ENCODE measurements at places on chromosomes 12 and 14. TPM values are rescaled to one million over a fixed set of nuclear protein-coding genes. Genes with fewer than 3 reads are reported as not detected.

Gene IRF9
- total RNA-seq, result 218 TPM

Gene CCDC196
- not detected for total RNA-seq

Gene GPR162
- 5.1 TPM for total RNA-seq

Gene ALDH1L2
- total RNA-seq, result 4.1 TPM

Gene TMBIM4
- total RNA-seq, result 257 TPM

Gene TOMM20L
- total RNA-seq, result not detected

Gene CCDC175
- 0.86 TPM for total RNA-seq

- no peak overlapping the region for H3K27ac ChIP-seq
- no peaks in the 10 kb centered on the region for H3K27me3 ChIP-seq
- DNase-seq, result no peak
- H3K36me3 ChIP-seq, result no peaks in the 10 kb centered on the region
Measured at GRCh38 chr12:46152456-46152855, 116.4 kb downstream of the SLC38A1 start.

GRCh38 chr12:82857911-82858533 is 171.3 kb downstream of the TMTC2 start:
- H3K27me3 ChIP-seq, result no peaks in the 10 kb centered on the region
- DNase-seq, result no peak
- no peaks in the 10 kb centered on the region for H3K4me1 ChIP-seq
- no peak overlapping the region for H3K4me3 ChIP-seq

DNA sequence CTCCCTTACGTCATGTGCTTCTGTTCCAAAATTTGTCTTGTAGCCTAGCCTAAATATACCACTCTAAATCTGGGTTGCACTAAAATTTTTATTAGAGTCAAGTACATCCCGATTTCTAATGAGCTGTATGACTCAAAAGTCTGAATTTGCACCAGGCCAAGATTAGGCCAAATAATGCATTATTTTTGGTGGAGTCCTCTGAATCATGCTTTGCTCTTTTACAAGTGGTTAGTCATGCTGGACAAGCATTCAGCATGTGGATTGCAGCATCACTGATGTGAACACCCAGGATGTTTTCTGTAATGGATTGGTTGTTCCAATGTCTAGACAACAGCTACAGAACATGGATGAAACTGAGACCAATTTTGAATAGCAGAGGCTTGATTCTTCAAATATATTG is 23.7 kb downstream of the HEBP1 start:
- H3K4me1 ChIP-seq, result peaks cover 18% of the 10 kb centered on the region
- no peak overlapping the region for H3K4me3 ChIP-seq
- H3K36me3 ChIP-seq, result no peaks in the 10 kb centered on the region
- DNase-seq, result no peak
- H3K27me3 ChIP-seq, result no peaks in the 10 kb centered on the region

- no peaks in the 10 kb centered on the region for H3K27me3 ChIP-seq
- peak overlapping the region; percentile 38 for H3K27ac ChIP-seq
- H3K36me3 ChIP-seq, result no peaks in the 10 kb centered on the region
- H3K4me1 ChIP-seq, result no peaks in the 10 kb centered on the region
- no peak overlapping the region for H3K4me3 ChIP-seq
Measured at GRCh38 chr12:40012711-40013110, 93.2 kb downstream of the SLC2A13 start.

DNA sequence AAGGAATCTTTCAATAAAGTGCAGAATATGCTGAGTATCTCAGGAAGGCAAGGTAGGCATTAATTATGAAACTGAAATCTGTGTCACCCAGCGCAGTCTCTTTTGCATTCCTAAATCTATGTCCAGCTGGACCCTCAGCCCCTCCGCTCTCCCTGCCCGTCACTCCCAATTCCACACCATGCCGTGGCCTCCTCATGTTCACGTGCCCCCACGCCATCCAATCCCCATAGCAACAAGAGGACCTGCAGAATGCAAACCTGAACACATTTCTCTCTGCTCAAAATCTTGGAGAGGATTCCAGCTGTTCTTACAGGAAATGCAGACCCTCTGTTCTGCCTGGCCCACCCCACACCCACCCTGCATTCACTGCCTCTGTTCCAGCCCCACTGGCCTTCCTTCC is 35.3 kb downstream of the KDM2B start:
- H3K27ac ChIP-seq, result no peak overlapping the region
- no peaks in the 10 kb centered on the region for H3K27me3 ChIP-seq
- no peak overlapping the region for H3K4me3 ChIP-seq
- peaks cover 15% of the 10 kb centered on the region for H3K4me1 ChIP-seq

- H3K4me3 ChIP-seq, result no peak overlapping the region
- H3K4me1 ChIP-seq, result peaks cover 31% of the 10 kb centered on the region
- no peaks in the 10 kb centered on the region for H3K36me3 ChIP-seq
- DNase-seq, result no peak
- peak overlapping the region; percentile 93 for H3K27ac ChIP-seq
Measured at GRCh38 chr12:52010692-52011601, 4.2 kb downstream of the TAMALIN start.

- no peaks in the 10 kb centered on the region for H3K27me3 ChIP-seq
- peaks cover 64% of the 10 kb centered on the region for H3K4me1 ChIP-seq
- H3K4me3 ChIP-seq, result no peak overlapping the region
- H3K36me3 ChIP-seq, result peaks cover 47% of the 10 kb centered on the region
Measured at GRCh38 chr14:73739174-73739898, 25.2 kb upstream of the PNMA1 start.

DNA sequence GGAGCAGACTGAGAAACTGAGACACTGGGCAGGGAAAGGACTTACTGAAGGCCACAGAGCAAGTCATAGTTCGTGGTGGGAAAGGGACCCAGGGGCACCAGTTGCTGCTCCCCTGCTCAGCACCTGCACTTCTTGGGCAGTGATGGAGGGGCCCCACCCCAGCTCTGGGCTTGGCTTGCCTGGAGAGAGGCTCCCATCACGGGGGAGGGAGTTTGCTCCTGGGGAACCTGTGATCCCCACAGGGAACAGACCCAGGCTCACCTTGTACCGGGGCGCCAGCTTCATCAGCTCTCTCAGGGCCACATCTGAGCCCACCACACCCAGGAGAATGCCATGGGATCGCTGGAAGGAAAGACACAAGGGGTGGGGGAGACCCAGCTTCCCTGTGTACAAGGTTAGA is 39.8 kb downstream of the CACNA2D4 start:
- no peak for DNase-seq
- H3K4me3 ChIP-seq, result no peak overlapping the region
- H3K4me1 ChIP-seq, result no peaks in the 10 kb centered on the region

- H3K27me3 ChIP-seq, result no peaks in the 10 kb centered on the region
- peaks cover 94% of the 10 kb centered on the region for H3K36me3 ChIP-seq
- no peaks in the 10 kb centered on the region for H3K4me1 ChIP-seq
Measured at GRCh38 chr14:77424862-77425261, 1.5 kb upstream of the NOXRED1 start.

DNA sequence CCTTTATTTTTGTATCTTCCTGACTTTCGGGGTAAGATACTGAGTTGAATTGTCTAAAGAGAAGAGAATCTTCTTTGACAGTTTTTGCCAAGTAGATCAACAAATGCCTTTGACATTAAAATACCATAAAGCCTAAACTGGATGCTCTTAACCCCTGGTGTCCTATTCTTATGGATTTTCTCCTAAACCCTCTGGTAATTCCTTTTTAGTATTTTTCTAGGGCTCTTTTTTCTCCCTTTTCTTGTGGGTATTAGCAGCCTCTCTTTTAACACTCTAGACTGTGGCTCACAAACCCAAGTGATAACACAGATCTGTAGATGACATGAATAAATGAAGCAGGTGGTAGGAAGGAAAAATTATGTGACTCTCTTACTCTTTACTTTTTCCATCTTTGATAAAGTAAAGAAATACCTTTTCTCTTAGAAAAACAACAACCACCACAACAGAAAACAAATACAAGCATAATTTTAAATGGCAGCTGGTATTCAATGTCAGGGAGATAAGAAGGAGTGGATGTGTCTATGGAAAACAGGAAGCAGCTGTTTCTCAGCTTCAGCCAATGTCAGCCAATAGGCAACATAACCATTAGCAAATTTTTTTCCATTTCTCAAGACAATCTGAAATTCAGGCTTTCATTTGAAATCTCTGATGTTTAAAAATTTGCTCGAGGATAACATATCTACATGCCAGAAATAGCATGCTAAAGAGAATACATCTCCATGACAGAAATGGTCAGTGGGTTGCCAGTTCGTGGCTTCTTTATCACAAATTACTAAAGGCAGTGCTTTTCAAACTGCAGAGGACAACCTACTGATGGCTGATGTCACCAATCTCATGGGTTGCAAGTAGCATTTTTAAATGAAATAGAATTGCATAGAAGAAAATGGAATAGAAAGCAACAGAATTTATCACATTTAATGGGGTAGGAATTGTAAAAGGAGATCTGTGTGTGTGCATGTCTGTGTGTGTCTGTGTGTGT is 123.1 kb upstream of the KRR1 start:
- DNase-seq, result no peak
- no peaks in the 10 kb centered on the region for H3K27me3 ChIP-seq
- H3K4me1 ChIP-seq, result peaks cover 5% of the 10 kb centered on the region
- no peak overlapping the region for H3K4me3 ChIP-seq
- H3K27ac ChIP-seq, result no peak overlapping the region

- no peaks in the 10 kb centered on the region for H3K4me1 ChIP-seq
- H3K36me3 ChIP-seq, result no peaks in the 10 kb centered on the region
- no peak overlapping the region for H3K27ac ChIP-seq
- no peaks in the 10 kb centered on the region for H3K27me3 ChIP-seq
Measured at GRCh38 chr12:44589697-44590096, 286.4 kb downstream of the NELL2 start.

- peak; percentile 92 for DNase-seq
- H3K27ac ChIP-seq, result peak within 1 kb of the TSS; percentile 78
- H3K27me3 ChIP-seq, result no peaks in the 10 kb centered on the region
- H3K36me3 ChIP-seq, result peaks cover 52% of the 10 kb centered on the region
Measured at GRCh38 chr12:48925304-48926011, at the start of gene FKBP11. Gene FKBP11, minus strand, starts transcription at chr12:48925492. Its CDS starts 64 bp downstream, at chr12:48925428.

GRCh38 chr14:21960636-21961035 is 287.0 kb upstream of the OR4E1 start:
- no peak overlapping the region for H3K4me3 ChIP-seq
- no peaks in the 10 kb centered on the region for H3K36me3 ChIP-seq
- H3K27me3 ChIP-seq, result no peaks in the 10 kb centered on the region
- no peak overlapping the region for H3K27ac ChIP-seq
- H3K4me1 ChIP-seq, result no peaks in the 10 kb centered on the region

DNA sequence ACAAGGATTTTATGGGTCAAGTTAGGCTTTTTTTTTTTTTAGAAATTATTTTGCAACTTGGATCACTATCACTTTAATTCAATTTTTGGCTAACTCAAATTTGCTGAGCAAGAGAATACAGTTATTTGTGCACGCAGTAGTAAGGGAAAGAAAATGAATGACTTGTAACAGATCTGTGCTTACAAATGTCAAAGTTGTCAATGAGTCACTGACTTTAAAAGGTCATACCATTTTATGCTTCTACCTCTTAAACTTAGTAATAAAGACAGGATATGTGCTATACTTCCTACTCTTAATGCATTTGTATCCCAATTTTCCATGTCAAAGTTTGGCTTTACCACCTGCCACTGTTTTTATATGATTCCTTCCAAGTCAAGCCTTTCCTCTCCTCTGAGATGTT is 131.1 kb upstream of the FBXO33 start:
- H3K4me3 ChIP-seq, result no peak overlapping the region
- no peaks in the 10 kb centered on the region for H3K27me3 ChIP-seq
- H3K36me3 ChIP-seq, result no peaks in the 10 kb centered on the region
- H3K4me1 ChIP-seq, result no peaks in the 10 kb centered on the region
- no peak for DNase-seq

- no peak overlapping the region for H3K4me3 ChIP-seq
- no peak for DNase-seq
- H3K27ac ChIP-seq, result no peak overlapping the region
- no peaks in the 10 kb centered on the region for H3K27me3 ChIP-seq
- H3K36me3 ChIP-seq, result no peaks in the 10 kb centered on the region
Measured at GRCh38 chr14:20973501-20973900, 16.3 kb upstream of the METTL17 start.

- H3K27me3 ChIP-seq, result no peaks in the 10 kb centered on the region
- no peaks in the 10 kb centered on the region for H3K36me3 ChIP-seq
- H3K4me3 ChIP-seq, result no peak overlapping the region
Measured at GRCh38 chr12:116538076-116538591, 21.0 kb upstream of the MAP1LC3B2 start.

DNA sequence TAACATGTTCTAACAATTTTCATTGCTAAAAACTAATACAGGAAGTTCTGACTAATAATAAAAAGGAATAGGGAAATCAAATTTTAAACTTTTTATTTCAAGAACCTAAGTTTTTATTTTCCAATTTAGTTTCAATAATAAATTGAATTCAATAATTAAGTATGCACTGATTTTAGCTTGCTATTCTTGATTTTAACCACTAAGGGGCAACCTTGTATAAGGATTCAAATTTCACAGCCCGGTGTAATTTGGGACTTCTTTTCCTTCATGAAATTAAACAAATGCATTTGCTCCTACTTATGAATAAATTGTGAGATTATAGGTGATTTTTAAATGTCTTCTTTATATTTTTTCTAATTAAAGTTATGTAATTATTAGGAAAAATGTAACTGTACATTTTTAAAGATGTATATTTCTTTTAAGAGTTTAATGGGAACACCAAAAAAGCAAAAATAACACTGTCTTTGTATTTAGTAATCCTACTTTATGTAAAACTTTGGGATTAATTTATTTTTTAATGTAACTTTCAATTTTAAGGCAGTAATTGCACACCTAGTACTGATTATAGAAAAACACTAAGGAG is 241.4 kb upstream of the PDZRN4 start:
- H3K4me1 ChIP-seq, result no peaks in the 10 kb centered on the region
- no peak for DNase-seq
- H3K27me3 ChIP-seq, result no peaks in the 10 kb centered on the region
- H3K4me3 ChIP-seq, result no peak overlapping the region
- no peak overlapping the region for H3K27ac ChIP-seq

DNA sequence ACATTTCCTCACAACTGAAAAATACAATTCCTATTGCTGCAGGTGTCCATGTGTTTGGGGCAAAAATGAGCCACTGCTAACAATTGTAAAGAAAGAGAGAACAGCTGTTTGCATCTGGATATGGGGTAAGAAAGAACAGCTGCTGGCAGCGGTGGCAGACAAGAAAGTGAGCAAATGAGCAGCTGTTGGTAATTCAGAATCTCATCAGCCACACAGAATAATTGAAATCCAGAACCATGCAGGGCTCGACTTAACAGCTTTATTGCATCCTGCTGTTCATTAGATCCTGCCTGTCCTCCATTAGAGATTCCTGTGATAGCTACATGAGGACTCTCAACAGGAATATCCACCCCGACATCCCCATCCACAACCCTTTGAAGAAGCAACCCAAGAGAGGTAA is 62.5 kb upstream of the TSPAN8 start:
- no peak for DNase-seq
- no peaks in the 10 kb centered on the region for H3K4me1 ChIP-seq
- H3K27ac ChIP-seq, result no peak overlapping the region
- H3K36me3 ChIP-seq, result no peaks in the 10 kb centered on the region
- H3K27me3 ChIP-seq, result no peaks in the 10 kb centered on the region

- DNase-seq, result no peak
- peaks cover 11% of the 10 kb centered on the region for H3K4me1 ChIP-seq
- H3K36me3 ChIP-seq, result peaks cover 99% of the 10 kb centered on the region
- H3K27me3 ChIP-seq, result no peaks in the 10 kb centered on the region
Measured at GRCh38 chr12:56286044-56286830, 13.9 kb downstream of the CS start.

All from spleen (tissue), 13 donors.